ENCODE measurements at places on chromosomes 2 and 18.

GRCh38 chr2:53911434-53912189 is 51.8 kb upstream of the GPR75 start:
- no peaks in the 10 kb centered on the region for H3K4me1 ChIP-seq
- no peak for DNase-seq
- no peak overlapping the region for H3K27ac ChIP-seq
- H3K36me3 ChIP-seq, result peaks cover 56% of the 10 kb centered on the region
- no peaks in the 10 kb centered on the region for H3K27me3 ChIP-seq

DNA sequence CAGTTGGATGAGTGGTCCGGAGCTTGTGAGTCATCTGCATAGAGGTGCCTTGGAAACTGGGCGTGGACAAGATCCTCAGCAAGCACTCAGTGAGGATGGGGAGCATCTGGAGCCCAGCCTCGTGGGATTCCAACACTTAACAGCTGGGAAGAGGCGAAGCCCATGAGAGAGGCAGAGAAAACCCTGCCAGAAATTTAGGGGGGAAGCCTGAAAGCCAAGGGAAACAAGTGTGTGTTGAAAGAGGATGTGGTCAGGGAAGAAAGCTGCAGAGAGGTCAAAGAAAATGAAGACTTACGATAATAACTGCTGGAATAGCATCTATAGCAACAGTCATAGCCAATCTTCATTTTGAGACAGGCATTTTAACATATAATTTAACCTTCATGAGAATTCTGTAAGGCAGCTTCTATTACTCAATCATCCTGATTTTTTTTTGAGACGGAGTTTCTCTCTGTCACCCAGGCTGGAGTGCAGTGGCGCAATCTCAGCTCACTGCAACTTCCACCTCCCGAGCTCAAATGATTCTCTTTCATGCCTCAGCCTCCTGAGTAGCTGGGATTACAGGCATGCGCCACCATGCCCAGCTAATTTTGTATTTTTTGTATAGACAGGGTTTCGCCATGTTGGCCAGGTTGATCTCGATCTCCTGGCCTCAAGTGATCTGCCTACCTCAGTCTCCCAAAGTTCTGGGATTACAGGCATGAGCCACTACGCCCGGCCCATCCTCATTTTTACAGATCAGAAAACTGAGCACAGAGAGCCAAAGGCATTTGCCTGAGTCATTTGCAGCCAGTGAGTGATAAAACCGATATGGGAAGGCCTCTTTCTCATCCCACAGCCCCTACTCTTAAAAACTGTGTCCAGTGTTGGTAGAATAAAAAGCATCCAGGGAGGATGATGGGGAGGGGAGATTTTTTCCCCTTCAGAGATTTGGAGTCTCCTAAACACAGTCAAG is 214.4 kb upstream of the EPAS1 start:
- peaks cover 6% of the 10 kb centered on the region for H3K27me3 ChIP-seq
- no peak for DNase-seq
- H3K27ac ChIP-seq, result no peak overlapping the region
- no peaks in the 10 kb centered on the region for H3K36me3 ChIP-seq
- no peak overlapping the region for H3K4me3 ChIP-seq
- H3K4me1 ChIP-seq, result peaks cover 32% of the 10 kb centered on the region

GRCh38 chr2:26738481-26738880 is 25.6 kb upstream of the SLC35F6 start:
- H3K4me3 ChIP-seq, result no peak overlapping the region
- no peak for DNase-seq
- peaks cover 4% of the 10 kb centered on the region for H3K27me3 ChIP-seq
- peaks cover 33% of the 10 kb centered on the region for H3K4me1 ChIP-seq

GRCh38 chr2:201406077-201406662 is 45.1 kb downstream of the TRAK2 start:
- peaks cover 4% of the 10 kb centered on the region for H3K36me3 ChIP-seq
- DNase-seq, result no peak
- no peak overlapping the region for H3K4me3 ChIP-seq
- no peak overlapping the region for H3K27ac ChIP-seq
- H3K27me3 ChIP-seq, result no peaks in the 10 kb centered on the region
- no peaks in the 10 kb centered on the region for H3K4me1 ChIP-seq

GRCh38 chr2:232511336-232511890 is 8.8 kb upstream of the PRSS56 start:
- no peak for DNase-seq
- H3K4me1 ChIP-seq, result peaks cover 88% of the 10 kb centered on the region
- H3K36me3 ChIP-seq, result no peaks in the 10 kb centered on the region
- H3K4me3 ChIP-seq, result no peak overlapping the region

- DNase-seq, result no peak
- no peak overlapping the region for H3K27ac ChIP-seq
- H3K27me3 ChIP-seq, result no peaks in the 10 kb centered on the region
- no peak overlapping the region for H3K4me3 ChIP-seq
- no peaks in the 10 kb centered on the region for H3K36me3 ChIP-seq
These were observed 247.5 kb downstream of the MREG start for GRCh38 chr2:215765729-215766360.

DNA sequence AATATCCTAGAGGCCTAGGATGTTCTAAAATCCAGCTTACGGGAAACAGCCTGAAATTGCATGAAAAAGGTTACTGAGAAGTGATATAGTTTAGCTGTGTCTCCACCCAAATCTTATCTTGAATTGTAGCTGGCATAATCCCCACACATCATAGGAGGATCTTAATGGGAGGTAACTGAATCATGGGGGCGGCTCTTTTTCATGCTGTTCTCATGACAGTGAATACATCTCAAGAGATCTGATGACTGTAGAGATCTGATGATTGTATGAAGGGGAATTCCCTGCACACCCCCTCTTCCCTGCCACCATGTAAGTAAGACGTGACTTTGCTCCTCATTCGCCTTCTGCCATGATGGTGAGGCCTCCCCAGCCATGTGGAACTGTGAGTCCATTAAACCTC is 385.6 kb upstream of the ID2 start:
- no peak overlapping the region for H3K27ac ChIP-seq
- no peak for DNase-seq
- no peak overlapping the region for H3K4me3 ChIP-seq
- no peaks in the 10 kb centered on the region for H3K4me1 ChIP-seq

DNA sequence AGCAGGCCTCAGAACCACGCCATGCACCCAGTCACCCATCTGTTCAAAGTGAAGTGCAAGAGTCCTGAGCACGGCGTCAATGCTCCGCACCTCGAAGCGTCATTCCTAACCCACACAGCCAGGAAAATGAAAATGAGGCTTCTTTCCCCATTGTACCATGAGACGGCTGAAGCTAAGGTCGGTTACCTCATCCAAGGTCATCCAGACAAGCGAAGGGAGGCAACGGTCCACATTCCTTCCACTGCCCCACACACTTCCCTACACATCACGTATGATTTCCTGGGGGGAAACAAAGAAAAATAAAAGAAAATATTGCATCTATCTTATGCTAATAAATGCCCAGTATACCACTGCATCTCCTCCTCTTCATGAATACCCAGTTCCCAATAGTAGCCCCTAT is 113.5 kb upstream of the RAB6C start:
- no peak for DNase-seq
- H3K4me3 ChIP-seq, result no peak overlapping the region
- no peaks in the 10 kb centered on the region for H3K4me1 ChIP-seq
- H3K27me3 ChIP-seq, result peaks cover 8% of the 10 kb centered on the region
- no peaks in the 10 kb centered on the region for H3K36me3 ChIP-seq

Measured in nephron progenitor cell (in vitro differentiated cells).